Activated CD8-positive, alpha-beta T cell treated with anti-CD3 and anti-CD28 coated beads for 36 hours (primary cell): ENCODE measurements at places on chromosomes 5 and 9. TPM values are rescaled to one million over a fixed set of nuclear protein-coding genes. Genes with fewer than 3 reads are reported as not detected.
A peak's percentile ranks its signal among the peaks of the same experiment; 100 is the strongest.

GRCh38 chr9:81022177-81022576 lies 667.2 kb downstream of the TLE1 start:
- H3K36me3 ChIP-seq, result no peaks in the 10 kb centered on the region
- no peak overlapping the region for H3K27ac ChIP-seq
- no peak for DNase-seq
- peaks cover 1% of the 10 kb centered on the region for H3K27me3 ChIP-seq
- no peak overlapping the region for H3K4me3 ChIP-seq

The GAS1 gene
- total RNA-seq, result 0.11 TPM

DNA sequence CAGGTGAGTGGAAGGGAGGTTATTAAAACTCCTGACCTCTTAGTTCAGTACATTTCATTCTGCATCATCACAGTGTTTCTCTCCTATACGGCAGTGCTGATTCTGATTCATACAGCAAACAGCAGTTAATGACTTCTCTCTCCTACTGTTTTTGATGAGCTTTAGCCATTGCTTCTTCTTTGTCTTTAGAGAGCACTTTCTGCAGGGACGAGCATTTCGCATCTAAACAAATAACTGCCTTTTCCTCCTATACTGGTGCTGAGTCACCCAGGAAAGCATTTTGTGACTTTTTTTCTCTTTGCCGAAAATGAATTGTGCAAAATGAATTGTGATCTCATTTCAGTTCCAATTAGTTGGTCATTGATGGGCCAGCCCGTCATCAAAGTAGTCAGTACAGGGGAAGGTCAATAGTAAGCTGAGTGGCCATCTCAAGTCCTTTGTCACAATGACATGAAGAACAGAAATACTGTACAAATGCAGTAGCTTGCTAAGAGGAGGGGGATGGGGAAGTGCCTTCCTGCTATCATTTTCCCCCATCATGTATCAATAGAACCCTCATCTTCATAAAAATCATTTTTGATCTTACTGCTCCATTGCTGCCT lies 98.5 kb downstream of the INSYN2B start:
- H3K4me1 ChIP-seq, result peaks cover 5% of the 10 kb centered on the region
- H3K27ac ChIP-seq, result no peak overlapping the region
- H3K27me3 ChIP-seq, result no peaks in the 10 kb centered on the region

The EQTN gene
- not detected for total RNA-seq

DNA sequence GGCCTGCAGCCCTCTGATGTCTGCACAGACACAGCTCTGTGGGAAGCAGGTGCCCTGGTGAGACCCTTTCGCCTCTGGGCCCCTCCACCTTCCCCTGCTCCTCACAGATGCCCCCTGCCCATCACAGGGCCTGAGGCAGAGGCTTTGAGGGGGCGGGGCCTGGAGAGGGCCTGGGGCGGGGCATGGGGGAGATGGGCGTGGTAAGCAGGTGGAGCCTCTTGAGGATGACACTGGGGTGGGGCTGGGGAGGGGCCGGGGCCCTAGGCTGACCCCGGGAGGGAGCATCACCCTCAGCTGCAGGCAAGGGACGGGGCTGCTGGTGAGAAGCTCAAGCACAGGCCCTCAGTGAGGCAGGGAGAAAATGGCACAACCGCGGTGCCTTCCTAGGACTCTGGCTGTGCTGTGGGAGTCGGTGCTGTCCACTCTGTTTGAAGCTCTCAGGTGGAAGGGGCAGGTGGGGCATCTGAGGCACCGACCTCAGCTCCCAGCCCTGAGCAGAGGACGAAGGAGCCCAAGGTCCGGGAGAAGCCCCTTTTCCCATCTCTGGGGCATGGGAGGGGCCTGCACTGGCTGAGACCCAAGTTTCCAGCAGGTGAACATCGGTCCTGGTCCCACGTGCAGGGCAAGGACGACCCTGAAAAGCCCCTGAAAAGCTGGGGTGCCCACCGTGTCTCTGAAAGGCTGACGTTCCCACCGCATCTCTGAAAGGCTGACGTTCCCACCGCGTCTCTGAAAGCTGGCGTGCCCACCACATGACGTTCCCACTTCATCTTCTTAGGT lies 17.5 kb upstream of the SLC9A3 start:
- H3K27ac ChIP-seq, result no peak overlapping the region
- peak; percentile 28 for DNase-seq
- H3K27me3 ChIP-seq, result no peaks in the 10 kb centered on the region

GRCh38 chr5:62642468-62642867 lies 63.8 kb downstream of the LRRC70 start:
- H3K27ac ChIP-seq, result no peak overlapping the region
- H3K27me3 ChIP-seq, result no peaks in the 10 kb centered on the region
- H3K4me1 ChIP-seq, result no peaks in the 10 kb centered on the region
- DNase-seq, result no peak
- no peak overlapping the region for H3K4me3 ChIP-seq

The STK32A gene
- not detected for total RNA-seq
